ENCODE measurements at places on chromosomes 7 and 10.

DNA sequence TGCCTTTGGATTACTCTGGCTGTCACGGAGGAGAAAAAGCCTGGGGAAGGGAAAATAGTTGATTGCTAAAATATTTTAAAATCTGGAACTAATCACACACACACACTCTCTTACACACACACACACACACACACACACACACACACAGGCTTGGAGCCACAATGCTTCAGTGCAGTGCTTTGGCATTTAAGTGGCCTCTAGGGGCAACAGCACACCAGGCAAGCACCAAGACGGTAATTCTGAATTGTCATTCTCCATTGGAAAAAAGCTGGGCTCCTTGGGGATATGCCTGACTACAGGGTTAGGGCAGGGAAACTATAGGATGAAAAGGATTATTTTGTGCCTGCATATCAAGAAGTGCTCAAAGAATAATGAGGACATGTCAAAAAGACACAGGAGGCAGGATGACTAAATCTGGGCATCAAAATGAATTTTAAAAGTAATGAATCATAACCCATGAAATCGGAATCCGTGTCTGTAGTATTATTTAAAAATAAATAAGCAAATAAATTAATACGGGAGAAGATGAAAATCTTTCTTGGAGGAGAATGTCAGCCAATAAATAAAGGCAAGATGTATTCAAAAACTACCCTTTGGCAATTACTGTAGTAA, 30.4 kb upstream of the DDC start:
- no peak for DNase-seq

- no peak for DNase-seq
These were observed 89.0 kb downstream of the JMJD1C start for GRCh38 chr10:63376560-63377304.

GRCh38 chr7:155327590-155328320, 30.1 kb downstream of the INSIG1 start:
- DNase-seq, result no peak

DNA sequence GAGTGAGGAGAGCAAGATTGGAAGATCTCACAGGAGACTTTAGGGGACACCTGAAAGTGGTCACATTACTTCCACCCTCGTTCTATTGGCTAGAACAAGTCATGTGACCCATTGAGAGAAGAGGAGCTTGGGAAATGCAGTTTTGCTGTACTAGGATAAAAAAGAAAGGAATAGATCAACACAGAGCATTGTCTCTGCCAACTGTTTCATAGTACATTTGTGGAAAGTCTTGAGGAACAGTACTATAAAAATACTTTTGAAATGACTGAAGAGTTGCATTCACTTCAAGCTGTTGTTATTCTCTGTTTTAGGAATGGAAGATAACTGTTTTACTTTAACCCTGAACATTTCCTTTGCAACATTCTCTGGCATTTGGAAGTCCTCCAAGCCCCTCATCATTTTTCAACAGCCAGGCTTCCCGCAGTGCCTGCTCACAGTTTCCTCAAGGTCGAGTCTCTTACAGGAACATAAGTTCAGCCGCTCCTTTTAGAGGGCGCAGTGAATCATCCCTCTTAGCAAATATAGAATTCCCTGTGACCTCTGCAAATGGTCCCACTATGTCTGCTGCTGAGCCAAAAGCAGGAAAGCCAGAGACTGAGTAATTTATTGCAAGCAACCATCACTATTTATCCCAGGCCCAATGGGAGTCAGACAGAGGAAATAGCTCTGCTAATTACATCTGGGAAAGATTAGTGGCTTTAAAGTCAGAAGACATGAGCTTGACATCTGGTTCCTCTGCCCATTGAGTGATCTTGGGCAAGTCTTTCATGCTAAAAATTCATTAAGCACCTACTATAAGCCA, 40.7 kb downstream of the MRPL32 start:
- DNase-seq, result no peak

- no peak for DNase-seq
These were observed 7.0 kb upstream of the ZNF862 start for GRCh38 chr7:149830997-149831740.

DNA sequence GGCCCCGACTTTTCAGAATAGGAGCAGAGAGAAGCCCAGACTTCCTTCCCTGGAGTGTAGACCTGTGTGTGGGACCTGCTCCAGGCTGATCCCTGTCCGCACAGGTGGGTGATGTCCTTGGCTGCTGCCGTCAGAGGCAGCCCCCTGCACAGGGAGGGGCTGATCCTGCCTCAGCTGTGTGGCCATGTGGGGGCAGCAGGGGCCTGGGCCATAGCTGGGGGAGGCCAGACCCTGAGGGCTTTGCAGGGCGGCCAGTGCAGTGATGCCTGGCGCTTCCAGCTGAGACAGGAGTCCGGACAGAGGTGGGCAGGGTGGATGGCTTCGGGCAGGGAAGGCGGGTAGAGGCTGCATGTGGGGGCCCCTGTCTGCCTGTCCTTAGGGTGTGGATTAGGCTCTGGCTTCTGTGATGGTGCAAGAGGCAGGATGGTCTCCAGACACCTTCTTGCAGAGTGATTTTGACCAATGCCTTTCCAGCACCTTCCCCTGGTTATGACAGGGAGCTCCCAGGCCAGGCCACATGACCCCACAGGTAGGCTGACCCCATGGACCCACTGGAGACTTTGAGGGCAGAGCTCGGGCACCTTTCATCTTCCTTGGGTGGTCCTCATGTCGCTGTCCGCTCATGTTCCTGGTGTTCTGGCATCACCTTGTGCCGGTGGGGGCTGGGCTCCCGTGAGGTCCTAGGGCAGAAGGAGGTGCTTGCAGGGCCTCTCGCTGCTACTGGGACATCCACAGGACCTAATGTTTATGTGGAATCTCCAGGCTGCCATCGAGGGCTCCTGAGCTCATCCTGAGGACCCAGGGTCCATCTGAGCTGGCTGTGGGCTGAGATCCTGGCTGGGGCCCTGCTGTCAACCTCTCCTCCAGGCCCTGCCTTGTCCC, 141.5 kb downstream of the ADCY1 start:
- no peak for DNase-seq

DNA sequence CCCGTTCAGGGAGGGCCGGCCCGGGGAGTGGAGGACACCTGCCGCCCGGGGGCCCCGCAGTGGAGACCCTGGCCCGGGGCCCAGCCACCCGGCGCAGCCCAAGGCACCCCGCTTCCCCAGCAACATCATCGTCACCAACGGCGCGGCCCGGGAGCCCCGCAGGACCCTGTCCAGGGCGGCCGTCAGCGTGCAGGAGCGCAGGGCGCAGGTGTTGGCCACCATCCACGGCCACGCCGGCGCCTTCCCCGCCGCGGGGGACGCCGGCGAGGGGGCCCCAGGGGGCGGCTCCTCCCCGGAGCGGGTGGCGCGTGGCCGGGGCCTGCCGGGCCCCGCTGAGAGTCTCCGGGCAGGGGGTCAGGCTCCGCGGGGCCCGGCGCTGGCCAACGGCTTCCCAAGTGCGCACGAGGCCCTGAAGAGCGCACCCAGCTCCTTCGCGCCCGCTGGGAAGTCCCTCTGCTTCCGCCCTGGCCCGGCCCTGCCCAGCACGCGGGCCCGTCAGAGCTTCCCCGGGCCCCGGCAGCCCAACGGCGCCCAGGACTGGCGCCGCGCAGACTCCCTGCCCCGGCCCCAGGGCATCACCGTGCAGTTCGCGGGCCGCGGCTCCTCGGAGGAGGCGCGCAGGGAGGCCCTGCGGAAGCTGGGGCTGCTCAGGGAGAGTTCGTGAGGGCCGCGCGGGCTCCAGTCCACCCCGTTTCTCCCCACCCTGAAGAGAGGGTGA, 46.7 kb downstream of the PROSER2 start:
- DNase-seq, result no peak

- no peak for DNase-seq
These were observed 96.6 kb upstream of the TMEM196 start for GRCh38 chr7:19869979-19870378.

DNA sequence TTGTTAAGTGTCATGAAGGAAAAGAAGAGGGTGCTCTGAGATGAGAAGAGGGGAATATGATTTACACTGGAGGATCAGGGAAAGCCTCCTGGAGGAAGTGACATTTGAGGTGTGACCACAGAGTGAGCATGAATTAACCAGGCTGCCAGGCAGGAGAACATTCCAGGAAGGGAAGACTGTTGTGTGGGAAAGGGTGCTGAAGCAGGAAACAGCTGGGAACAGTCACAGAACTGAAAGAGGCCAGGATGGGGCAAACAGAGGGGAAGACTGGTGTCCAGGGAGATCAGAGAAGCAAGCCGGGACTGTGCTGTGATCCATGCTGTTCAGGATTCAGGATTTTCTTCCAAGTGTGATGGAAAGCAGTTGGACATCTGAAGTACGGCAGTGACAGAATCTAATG, 14.9 kb downstream of the HIPK2 start:
- no peak for DNase-seq

DNA sequence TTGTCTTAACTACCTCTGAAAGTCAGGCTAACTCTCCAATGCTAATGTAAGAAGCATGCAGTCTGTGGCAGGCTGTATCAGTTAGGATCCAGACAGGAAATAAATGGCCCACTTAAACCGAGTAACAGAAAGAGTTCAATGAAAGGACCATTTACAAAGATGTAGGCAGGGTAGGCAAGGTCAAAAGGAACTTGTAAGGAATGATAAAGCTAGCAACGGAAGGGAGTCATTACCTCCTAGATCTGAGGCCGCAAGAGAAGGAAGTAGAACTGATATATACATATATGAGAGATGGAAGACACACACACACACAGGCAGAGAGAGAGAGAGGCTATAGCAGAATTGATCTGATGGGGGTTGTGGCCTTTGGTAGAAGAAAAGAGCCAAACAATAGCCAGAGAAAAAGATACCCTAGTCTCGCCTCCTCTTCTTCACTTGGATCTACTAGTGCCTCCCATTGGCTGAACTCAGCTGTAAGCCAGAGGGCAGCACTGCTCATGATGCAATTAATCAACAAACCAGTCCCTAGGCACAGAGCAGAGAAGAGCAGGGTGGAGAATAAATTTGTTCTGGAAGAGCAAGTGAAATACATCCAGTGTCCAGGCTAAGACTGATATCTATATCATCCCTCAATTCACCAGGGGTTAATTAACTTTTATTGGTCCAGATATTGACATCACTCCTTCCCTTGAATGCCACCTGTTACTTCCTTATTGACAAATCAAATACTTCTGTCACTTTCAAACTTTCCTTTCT, 91.2 kb downstream of the LSMEM1 start:
- DNase-seq, result no peak

DNA sequence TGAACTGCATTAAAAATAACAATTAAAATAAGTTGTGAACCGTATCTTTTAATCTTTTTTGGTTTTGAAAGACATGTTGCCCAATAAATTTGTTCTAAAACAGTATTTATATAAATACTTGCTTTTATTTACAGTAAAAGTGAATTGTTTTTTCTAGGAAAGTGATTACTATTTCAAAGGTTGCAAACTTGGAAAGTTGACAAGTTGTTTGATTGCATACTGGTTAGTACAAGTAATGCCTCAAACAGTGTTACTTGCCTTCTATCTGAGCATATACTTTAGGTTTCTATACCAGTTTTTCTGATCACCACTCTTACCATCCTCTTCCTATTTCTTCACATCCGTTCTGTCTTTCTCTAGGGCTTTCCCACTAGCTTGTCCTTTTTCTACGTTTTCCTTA, 212.6 kb downstream of the FOXP2 start:
- no peak for DNase-seq

- no peak for DNase-seq
These were observed 28.3 kb upstream of the SDK1 start for GRCh38 chr7:3272691-3273141.

DNA sequence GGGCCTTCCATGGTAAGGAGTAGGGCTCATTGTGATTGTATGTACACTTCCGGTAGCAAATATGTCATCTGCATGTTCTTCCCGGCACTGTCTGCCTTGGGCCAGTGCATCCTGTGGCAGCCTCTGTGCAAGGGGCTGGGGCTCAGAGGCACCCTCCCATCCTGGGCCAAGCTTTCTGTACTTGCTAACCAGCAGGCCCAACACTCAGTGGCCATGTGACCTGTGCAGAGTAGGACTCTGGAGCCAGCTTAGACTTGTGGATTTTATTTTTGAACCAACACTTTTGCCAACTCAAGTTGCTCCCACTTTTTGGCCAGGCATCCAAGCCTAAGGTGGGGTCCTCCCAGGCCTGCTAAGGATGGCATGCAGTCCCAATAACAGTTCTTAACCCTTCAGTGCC, 25.0 kb downstream of the LDB3 start:
- DNase-seq, result no peak

- DNase-seq, result no peak
These were observed 84.9 kb downstream of the MKX start for GRCh38 chr10:27660711-27661110.

DNA sequence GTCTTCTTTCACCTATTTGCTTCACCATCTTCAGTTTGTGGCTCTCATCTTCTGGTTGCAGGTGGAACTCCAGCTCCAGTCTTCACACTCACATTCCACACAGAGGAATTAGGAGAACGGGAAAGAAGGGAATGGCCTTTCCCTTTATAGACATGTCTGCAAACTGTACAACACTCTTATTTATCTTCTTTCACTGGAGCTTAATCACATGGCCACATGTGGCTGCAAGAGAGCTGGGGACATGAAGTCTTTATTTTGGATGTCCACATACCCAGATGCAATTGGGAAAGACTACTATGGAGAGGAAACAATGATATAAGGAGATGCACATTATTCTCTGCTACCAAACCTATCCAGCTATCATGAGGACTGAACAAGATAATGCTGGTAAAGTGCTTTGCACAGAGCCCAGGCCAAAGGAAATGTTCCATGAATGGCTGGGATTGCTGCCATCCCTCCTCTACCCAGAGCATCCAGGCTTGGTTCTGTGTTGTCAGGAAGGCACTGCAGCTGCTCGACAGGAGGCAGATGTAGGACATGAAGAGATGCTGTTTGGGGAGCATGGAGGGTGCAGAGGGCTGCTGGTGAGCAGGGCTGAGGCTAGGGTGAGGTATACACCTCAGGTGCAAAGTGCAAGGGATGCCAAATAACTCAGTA, 183.8 kb upstream of the TBX20 start:
- DNase-seq, result no peak

DNA sequence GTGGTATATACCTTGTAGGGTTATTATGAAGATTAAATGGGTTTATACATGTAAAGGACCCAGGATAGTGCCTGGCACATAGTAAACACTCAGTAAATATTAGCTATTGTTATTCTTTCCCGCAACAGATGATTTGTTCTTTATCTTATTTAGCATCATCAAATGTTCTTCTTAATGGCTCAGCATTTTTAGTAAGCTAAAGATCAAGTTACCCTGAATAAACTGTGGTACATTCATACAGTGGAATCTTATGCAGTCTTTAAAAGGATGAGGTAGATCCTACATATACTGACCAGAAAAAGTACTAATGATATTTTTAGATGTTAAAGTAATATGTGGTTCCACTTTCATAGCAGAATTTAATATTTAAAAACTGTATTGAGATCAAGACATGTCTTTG, 65.4 kb downstream of the ST7 start:
- DNase-seq, result no peak

GRCh38 chr7:26090927-26091519, 61.0 kb upstream of the NFE2L3 start:
- no peak for DNase-seq
